ENCODE measurements at places on chromosomes 1 and 21.

- DNase-seq: no peak
Observed at GRCh38 chr1:228093050-228093906, 9.8 kb downstream of the C1orf35 start.

DNA sequence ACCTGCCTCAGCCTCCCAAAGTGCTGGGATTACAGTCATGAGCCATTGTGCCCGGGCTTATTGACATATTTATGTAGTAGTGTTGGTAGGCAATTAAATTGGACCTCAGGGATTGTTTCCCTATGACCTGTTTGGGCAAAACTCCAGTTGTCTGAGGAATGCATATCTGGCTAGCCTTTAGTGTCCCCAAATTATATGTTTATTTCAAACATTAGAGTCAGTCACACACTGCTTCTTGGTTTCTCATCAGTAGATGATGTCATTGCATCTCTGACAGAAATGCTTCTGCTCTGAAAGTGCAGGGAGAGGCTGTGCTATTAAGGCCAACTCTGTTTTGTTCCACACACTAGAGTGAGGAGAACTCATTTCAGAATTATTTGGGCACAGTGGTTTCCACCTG, 12.5 kb downstream of the PIP5K1A start:
- no peak for DNase-seq

- peak; percentile 51 for DNase-seq
Observed at GRCh38 chr1:222711319-222712252, 705 bp downstream of the AIDA start.

DNA sequence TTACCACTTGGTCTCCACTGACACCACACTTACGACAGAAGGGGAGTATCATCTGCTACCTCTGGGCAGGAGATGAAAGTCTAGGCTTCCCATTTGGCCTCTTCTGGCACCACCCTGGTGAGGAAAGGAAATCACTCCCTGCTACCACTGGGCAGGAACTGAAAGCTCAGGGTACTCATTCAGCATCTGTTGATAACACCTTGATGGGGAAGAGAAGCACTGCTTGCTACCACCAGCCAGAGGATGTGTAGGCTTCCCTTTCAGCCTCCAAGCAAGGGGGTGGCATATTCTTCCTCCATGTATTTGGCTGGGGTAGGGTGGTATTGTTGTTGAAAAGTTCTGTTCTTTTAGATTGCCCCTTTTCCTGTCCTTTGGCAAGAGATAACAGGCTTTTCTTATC, 115.0 kb downstream of the ACBD6 start:
- DNase-seq: no peak

DNA sequence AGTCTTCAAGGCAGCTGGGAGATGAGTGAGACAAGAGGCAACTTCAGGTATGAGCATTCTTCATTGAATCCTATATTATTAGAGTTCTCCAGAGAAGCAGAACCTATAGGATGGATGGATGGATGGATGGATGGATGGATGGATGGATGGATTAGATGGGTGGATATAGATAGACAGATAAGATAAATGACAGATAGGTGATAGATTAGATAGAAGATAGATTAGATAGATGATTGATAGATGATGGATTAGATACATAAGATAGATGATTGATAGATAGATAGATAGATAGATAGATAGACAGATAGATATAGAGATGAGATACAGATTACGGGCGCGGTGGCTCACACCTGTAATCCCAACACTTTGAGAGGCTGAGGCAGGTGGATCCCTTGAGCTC, 43.2 kb upstream of the SPOCD1 start:
- no peak for DNase-seq

DNA sequence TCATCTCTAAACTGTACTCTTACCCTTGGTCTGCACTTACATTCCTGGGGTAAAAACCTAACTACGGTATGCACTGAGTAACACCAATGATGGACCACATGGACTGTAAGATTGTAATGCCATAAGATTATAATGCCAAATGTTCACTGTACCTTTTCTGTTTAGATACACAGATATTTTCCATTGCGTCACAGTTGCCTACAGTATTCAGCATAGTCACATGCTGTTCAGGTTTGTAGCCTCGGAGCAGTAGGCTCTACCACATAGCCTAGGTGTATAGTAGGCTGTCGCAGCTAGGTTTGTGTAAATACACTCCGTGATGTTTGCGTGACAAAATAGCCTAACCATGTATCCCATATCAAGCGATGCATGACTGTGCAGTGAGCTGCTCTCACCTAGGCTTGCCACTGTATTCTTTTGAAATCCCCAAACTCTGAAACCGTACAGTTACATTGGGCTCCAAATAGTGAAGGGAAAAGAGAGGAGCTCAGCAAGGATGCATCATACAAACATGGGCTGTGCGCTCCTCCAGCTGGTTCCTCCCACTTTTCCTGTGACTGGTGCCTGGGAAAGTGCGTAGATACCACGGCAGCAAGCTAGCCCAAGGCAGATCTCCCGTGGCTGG, 35.2 kb downstream of the CFAP57 start:
- DNase-seq: no peak

GRCh38 chr21:15966231-15966630, 236.4 kb downstream of the USP25 start:
- DNase-seq: no peak

GRCh38 chr1:156359973-156360372, 9.0 kb upstream of the RHBG start:
- DNase-seq: no peak
